Cortex of kidney (tissue), 1 donor: ENCODE measurements at places on chromosomes 6 and 20.

- no peak for DNase-seq
Observed at GRCh38 chr6:121615493-121615892, 180.0 kb downstream of the GJA1 start.

GRCh38 chr6:15340775-15341174, 94.9 kb downstream of the JARID2 start:
- DNase-seq, result no peak

DNA sequence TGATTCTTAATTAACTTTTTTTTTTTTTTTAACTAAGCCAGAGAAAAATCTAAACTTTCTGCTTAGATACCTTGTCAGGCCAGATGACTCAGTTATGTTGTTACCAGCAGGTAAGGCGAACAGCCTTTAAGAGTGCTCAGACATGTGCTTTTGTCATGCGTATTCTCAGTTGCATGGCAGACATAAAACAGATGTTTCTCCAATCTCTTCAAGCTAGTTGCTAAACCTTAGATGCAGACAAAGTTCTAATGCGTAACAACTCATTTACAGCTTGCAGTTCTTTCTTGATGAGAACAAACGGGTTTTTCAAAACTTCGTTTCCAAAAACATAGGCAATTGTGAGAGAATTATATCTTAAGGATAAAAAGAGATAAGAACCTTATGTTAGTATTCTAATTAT, 49.6 kb upstream of the GFRAL start:
- DNase-seq, result no peak

GRCh38 chr6:156564127-156564806, 212.9 kb upstream of the ARID1B start:
- DNase-seq, result peak; percentile 23

GRCh38 chr6:112223070-112223861, 31.1 kb downstream of the LAMA4 start:
- no peak for DNase-seq

DNA sequence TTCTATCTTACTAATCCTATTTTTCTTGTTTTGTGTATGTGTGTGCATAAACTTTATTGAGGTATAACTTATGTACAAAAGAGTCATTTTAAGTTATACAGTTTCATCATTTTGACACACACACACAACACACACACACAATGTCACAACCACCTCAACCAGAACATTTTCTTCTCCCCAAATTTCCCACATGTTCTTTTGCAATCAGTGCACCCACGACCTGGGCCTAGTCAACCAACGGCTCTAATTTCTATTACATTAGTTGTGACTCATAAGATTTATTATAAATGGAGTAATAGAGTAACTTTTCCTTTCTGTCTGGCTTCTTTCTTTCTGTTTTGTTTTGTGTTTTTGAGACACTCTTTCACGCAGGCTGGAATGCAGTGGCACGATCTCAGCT, 9.8 kb upstream of the POM121L2 start:
- DNase-seq, result no peak

DNA sequence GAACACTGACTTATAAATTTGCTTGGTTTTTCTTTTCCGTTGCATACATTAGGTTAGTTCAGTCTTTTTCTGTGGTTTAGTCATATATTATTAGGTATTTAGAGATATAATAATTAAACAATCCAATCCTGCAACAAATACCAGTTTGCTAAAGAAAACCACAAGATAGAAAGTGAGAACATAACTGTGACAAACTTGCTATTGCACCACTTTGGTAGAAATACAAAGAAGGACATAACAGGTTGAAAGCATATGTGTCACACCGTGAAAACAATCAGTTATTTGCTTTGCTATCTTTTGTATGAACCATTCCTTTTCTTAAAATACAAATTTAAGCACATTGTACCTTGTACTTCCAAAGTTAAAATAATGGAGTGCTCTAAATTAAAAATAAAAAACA, 42.0 kb upstream of the KCNQ5 start:
- DNase-seq, result no peak

DNA sequence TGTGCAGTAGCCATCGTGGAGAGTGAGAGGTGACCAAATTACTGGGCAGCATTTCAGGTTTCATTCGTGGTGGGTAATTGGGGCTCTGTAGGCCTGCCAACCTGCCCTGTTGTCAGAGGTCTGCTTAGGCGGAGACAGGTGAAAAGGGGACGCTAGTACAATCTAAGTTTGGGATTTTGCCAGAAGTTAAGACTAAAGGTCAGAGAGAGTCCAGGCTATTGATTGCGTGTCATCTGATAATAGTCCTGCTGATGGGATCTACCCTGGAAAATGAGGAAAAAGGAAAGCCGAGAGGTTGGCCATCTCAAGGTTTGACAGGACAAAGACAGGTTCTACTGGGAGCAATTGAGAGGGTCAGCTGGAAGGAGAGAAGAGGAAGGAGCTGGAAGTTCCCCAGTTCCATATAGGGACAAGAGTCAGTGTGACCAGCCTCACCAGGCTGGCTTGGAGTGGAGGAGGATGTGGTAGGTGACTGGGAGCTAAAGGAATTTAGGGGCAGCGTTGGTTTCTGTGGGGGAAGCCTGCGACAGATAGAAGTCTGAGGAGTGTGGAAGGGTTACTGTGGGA, 10.9 kb downstream of the ARFGEF2 start:
- no peak for DNase-seq

DNA sequence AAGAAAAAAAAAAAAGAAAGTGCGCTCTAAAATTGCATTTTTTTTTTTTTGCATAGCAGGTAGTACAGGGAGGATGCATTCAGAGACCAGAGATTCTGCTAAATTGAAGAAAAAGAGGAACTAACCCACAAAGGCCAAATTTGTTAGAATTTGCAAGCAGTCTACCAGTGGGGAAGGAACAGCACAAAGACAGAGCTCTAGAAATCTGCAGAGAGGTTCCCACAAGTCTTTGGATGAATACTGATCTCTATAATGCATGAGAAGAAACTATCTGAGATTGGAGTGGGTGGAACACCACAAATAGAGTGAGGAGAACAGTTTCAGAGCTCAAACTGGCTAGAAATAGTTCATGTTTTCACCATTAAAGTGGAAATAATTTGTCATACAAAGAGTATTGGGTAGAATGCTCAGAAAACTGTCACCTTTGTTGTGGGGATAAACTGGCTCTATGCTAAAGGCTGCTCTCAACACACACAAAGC, 79.6 kb upstream of the AHI1 start:
- DNase-seq, result no peak

DNA sequence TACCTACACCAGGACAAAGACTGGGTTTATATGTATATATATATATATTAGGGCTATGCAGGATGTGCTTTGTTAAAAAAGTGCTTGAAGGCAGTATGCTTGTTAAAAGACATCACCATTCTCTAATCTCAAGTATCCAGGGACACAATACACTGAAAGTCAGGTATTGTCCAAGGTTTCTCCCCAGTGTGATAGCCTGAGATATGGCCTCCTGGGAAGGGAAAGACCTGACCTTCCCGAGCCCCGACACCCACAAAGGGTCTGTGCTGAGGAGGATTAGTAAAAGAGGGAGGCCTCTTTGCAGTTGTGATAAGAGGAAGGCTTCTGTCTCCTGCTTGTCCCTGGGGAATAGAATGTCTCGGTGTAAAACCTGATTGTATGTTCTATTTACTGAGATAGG, 156.9 kb downstream of the GPX5 start:
- DNase-seq, result no peak

GRCh38 chr6:81853975-81854374, 101.5 kb upstream of the TENT5A start:
- DNase-seq, result no peak

GRCh38 chr6:74248966-74249365, 553.0 kb downstream of the CD109 start:
- no peak for DNase-seq

DNA sequence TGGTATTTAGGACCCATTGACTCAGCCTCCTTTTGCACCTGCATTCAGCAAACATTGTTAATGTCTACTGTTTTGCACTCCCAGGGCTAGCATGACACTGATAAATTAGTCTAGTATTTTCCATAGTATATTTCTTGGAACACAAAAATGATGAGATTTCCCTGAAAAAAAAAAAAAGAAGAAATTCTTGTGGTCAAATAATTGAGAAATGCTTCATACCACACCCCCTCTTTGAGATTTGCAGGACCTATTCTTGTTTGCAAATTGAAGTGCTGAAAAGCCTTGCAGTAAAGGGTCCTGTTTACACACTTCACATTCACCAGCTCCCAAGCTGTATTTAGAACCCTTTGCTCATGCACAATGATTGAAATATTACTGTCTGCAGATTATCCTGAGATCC, 36.3 kb upstream of the CLIC5 start:
- no peak for DNase-seq

DNA sequence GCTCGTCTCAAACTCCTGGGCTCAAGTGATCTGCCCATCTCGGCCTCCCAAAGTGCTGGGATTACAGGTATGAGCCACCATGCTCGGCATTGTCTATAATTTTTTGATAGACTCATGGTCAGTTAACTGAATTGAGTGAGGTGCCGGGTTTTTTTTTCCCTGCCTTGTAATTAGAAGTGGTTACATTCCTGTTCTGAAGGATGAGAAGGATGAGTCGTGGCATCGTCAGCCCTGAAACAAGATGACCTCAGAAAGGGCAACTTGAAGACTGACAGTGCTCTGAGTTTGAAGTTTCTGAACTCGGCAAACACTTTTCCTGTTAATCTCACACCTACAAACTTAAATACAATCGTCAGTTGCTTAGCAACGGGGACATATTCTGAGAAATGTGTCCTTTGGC, 158.7 kb upstream of the PDE10A start:
- no peak for DNase-seq

DNA sequence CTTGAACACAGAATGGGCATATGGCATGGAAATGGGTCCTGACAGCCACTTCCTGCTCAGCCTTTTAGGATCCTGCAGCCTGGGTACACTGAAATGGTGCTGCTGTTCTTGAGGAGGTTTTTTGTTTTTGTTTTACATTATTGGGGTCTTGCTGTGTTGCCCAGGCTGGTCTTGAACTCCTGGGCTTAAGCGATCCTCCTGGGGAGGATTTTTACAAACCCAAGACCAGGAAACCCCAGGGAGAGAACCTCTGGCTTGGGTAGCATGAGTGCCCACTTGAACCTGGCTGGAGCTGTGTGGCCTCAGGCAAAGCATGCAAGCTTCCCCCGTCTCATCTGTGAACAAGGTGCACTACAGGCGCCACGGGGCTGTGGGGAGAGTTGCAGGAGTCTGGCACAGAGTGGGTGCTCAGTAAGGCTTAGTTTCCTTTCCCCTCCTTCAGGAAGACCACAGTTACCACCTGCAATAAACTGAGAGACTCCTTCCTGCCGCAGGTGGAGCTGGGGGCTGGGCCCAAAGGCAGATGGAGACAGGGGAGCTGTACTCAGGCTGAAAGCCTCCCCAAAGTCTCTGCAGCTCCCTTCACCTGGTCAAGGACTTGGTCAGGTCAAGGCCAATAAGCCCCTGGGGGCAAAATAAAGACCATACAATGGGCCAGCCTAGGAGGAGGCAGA, 1.8 kb downstream of the SLA2 start:
- DNase-seq, result no peak

DNA sequence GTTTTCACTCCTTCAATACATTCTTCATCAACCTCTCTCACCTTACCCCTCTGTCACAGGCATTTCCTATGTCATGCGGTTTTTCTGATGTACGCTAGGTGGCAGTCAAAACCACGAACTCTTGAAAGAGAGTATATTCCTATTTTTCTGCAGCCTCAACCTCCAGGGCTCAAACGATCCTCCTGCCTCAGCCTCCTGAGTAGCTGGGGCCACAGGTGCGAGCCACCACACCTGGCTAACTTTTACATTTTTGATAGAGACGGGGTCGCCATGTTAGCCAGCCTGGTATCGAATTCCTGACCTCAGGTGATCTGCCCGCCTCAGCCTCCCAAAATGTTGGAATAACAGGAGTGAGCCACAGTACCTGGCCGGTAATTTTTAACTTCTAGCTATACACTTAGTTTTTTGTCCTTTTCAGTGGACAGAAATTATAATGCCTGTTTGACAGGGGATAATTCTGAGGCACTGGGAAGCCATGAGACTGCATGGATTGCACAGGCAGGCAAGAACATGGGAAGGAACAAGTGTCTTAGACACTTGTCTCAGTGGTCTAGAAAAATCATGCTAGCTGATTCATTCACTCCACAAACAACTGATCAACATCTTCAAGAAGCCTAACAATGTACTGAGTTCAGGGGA, 22.5 kb upstream of the HFE start:
- no peak for DNase-seq

GRCh38 chr20:18197382-18198070, 59.9 kb downstream of the KAT14 start:
- no peak for DNase-seq

DNA sequence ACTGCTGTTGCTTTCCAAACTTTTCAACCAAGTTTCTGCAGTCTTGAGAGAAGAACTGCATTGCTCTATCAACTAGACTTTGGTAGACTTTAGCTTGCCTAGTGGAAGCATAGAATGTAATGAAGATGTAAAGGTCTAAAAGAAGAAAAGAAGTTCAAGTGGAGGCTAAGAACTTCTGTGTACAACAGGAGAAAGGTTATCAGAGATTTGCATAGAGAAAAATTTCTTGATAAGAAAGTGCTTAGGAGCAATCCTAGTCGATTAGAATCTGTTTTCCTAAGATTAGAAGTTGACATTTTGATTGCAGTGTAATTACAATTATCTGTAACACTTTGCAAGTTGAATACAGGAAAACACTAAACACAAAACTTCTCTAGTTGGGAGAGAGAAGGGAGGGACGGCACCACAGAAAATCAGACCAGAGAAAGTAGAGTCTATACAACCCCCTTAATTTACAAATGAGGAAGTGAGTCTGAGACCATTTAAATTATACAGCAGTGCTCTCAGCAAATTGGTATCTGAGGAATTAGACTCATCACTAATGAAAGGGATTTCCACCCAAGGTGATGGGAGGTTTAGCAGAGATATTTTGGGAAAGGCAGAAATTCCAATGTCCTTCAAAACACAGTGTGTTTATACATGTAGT, 194.3 kb upstream of the MARCKS start:
- no peak for DNase-seq

DNA sequence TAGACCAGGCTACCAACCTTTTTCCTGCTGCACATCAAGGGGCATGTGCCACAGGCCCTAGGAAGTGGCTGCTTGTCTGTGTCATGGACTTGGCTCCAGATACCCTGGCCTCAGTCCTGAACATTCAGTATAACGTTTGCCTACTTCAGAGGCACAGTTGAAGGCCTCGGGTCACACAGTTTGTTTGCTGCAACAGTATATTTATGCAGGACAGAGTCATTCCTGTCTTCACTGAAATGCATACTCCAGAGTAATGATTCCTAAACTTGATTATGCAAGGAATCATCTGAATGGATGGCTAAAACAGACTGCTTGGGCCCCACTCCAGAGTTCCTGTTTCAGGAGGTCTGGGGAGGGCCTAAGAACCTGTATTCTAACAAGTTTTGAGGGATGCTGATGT, 149.4 kb downstream of the KLHL32 start:
- DNase-seq, result no peak

DNA sequence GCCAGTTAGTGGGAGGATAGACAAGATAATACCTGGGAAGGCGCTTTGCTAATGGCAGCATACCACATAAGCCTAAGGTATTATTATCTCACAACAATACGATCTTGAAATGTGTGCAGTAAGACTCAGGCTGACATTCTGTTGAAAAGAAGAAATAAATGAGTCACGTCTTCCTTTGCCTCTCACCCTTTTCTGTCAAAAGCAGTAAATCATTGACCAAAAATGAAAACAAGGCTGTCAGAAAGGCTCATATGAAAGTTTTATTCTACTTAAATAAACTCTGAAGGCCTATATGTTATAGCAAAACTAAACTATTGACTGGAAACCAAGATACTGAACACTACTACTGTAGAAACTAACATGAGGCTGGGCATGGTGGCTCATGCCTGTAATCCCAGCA, 43.1 kb upstream of the IL20RA start:
- no peak for DNase-seq

GRCh38 chr6:131966443-131966842, 15.3 kb upstream of the CCN2 start:
- no peak for DNase-seq

GRCh38 chr6:74000666-74001490, 304.9 kb downstream of the CD109 start:
- DNase-seq, result no peak
